Activated CD4-positive, alpha-beta T cell treated with anti-CD3 and anti-CD28 coated beads, Interleukin-2, amount 50 U/mL, for 24 hours (primary cell): ENCODE measurements at places on chromosomes 3 and 15.

GRCh38 chr3:41972802-41973201 lies 10.9 kb upstream of the ULK4 start:
- DNase-seq: no peak

- no peak for DNase-seq
Observed at GRCh38 chr3:128112357-128112968, 11.1 kb downstream of the RUVBL1 start.

GRCh38 chr3:159482241-159482993 lies 506.2 kb upstream of the IL12A start:
- DNase-seq: no peak

DNA sequence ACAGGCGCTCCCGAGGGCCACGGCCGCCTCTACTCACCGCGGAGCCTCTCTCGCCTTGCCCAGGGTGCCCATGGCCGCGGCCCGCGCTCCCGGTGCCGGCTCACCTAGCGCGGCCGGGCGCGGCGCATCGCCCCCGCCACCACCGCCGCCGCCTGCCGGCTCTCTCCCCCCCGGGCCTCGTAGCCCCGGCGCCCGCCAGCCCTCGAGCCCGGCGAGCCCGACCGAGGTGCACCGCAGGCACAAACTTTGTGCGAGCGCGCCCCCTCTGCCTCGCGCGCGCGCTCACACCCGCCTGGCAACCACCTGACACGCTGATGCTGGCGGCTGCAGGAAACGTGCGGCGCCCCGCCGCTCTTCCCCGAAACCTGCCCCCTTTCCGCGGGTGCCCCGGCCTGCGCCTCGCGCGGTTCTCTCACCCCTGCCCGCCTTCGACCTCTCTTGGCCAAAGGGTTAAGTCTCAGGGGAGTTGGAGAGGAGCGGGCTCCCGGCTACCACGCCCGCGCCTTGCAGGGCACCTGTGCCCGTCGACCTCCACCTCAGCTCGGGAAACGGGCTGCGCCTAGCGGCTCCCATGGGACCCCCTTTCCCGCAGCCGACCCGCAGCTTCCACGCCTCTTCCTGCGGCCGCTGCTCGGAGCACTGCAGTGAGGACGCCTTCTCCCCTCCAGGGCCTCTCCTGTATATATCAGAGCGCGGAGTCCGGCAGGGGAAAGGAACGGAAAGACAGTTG lies at the start of gene RASGRP1:
Gene RASGRP1 (minus strand): TSS at position 258 of the 730 bp plus-strand sequence. CDS start 186 bp downstream, at position 72.
- peak; percentile 68 for DNase-seq

DNA sequence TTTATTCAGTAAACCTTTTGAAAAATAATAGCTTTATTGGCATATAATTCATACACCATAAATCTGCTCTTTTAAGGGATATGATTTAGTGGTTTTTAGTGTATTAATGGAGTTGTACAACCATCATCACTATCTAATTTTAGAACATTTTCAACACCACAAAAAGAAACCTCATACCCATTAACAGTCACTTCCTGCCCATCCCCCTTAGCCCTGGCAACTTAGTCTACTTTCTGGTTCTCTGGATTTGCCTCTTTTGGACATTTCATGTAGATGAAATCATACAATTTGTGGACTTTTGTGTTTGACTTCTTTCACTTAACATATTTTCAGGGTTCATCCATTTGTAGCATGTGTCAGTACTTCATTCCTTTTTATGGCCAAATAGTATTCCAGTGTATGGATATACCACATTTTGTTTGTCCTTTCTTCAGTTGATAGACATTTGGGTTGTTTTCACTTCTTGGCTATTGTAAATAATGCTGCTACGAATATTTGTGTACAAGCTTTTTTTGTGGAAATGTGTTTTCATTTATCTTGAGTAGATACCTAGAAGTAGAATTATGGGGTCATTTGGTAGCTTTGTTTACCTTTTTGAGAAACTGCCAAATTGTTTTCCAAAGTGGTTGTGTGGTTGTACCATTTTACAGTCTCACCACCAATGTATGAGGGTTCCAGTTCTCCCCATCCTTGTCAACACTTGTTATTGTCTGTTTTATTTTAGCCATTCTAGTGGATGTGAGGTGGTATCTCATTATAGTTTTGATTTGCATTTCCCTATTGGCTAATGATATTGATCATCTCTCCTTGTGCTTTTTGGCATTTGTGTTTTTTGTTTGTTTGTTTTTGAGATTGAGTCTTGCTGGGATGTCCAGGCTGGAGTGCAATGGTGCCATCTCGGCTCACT lies 45.8 kb downstream of the SMAD3 start:
- no peak for DNase-seq

GRCh38 chr15:68435966-68436365 lies 4.0 kb upstream of the ITGA11 start:
- no peak for DNase-seq

- no peak for DNase-seq
Observed at GRCh38 chr3:165755571-165755970, 81.7 kb downstream of the BCHE start.

DNA sequence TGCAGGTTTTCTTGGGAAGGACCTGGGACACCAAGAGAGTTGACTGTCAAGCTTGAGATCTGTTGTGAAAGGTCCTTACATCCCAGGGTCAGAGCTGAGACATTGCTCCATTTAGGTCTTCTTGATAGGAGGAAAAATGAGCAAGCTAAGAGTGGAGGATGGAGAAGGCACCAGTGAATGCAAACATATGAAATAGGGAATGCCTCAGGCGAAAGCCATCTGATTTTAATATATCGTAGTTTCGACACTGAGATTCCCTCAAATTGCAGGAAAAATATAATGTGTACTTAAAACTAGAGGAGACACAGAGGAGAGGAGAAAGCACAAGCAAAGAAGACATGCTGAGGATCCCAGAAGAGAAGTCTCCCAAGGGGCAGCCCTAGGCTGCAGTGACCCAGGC lies 85.5 kb downstream of the TM4SF4 start:
- no peak for DNase-seq

DNA sequence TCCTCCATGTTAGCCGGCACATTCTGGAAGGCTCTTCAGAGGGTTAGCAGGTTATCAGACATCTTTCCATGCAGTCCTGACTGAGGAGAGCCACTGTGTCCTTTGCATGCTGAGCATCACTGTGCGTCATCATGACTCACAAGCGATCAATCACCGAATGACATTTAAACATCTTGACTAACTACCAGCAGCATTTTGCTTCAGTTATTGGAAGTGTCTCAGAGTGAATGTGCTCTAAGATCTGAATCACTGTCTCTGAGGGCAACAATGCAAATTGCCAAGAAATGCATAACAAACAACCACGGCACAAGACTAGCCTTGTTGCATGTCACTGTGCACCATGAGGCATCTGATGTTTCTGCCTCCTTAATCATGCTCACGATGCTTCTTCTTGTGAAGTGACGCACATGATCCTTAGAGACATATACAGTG lies 18.3 kb upstream of the ATP8B4 start:
- DNase-seq: no peak

- DNase-seq: no peak
Observed at GRCh38 chr3:195239121-195239520, 31.8 kb downstream of the XXYLT1 start.

GRCh38 chr15:67097930-67098740 lies 32.7 kb downstream of the SMAD3 start:
- no peak for DNase-seq

- DNase-seq: no peak
Observed at GRCh38 chr3:20125897-20126296, 60.1 kb downstream of the SGO1 start.

- no peak for DNase-seq
Observed at GRCh38 chr3:98829246-98829832, 66.2 kb downstream of the ST3GAL6 start.

DNA sequence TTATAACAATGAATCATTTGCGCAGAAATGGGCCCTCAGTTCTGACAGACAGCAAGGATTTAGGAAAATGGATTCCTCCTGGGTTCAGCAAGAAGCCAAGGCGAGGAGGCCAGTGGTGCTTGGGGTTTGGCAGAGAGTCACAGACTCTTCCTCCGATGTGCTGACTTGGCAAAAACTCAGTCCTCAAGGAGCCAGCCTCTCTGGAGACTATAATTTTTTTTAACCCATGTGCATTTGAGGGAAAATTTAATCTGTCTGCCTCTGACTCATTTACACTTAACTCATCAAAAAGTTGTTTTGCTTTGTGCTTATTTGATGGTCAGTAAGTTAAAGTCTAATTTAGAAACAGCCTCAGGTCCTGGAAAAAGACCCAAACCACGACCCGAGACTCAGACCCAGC lies 34.2 kb upstream of the SLC24A5 start:
- no peak for DNase-seq

GRCh38 chr15:67072442-67072841 lies 7.0 kb downstream of the SMAD3 start:
- no peak for DNase-seq

GRCh38 chr3:161072751-161073150 lies 32.4 kb downstream of the B3GALNT1 start:
- no peak for DNase-seq

DNA sequence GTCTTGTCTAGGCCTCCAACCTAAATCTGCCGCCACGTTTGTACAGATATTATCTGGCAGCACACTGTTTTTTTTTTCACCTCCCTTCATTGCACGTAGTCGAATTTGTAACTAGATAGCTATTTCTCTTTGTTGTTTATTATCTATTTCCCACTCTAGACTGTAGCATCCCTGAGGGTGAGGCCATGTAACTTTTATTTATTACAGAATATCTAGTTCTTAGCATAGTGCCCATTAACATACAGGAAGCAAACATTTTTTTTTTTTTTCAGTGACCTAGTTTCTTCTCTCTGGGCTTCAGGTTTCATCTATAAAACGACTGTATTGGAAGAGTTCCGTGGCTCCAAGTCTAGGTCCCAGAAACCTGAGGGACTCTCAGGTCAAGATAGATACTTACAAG lies 354.3 kb downstream of the FGF12 start:
- DNase-seq: no peak

DNA sequence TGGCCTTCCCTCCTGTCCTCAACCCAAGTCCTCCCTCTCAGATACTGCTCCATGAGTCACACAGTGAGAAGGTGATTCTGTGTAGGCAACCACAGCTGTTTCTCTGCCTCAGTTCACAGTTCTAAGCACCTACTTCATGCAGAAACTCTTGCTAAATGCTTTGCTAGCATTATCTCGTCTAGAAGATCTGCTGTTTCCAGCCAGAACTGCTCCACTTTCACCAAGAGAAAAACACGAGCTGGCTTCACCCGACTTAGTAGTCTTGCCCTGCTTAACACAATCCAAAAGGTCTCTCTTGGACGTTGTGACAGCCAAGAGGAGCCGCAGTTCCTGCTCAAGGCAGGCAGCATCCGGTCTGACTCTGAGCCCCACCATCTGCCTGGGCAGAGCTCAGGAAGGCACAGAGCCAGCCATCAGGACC lies 272.1 kb downstream of the UACA start:
- DNase-seq: no peak

GRCh38 chr3:5053021-5053831 lies 68.9 kb upstream of the ARL8B start:
- DNase-seq: no peak

DNA sequence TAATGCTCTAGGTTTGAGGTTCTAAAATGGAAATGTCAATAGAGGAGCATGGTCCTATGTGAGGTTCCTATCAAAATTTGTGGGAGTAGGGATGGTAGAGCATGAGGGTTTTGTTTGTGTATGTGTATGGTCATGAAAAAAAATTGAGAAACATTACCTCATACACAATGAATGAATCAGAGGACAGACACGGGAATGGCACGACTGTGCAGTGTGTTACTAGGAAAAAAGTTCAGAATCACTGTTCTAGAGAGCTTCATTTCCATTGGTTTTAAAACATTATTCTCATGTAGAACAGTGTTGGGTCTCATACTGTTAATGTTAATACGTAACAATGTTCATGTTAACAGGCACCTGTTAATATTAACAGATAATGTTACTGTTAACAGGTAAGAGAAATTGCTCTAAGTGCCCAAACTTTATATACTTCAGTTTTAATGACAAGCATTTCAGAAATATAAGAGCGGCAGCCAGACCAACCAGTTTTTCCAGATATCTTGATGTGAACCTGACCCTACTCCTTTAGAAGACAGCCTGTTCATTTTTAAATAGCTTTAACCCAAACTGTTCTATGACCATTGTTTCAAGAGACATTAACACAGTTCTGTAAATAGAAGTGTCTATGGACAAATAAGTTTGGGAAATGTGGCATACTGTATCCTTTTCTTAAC lies 48.0 kb downstream of the SLC15A2 start:
- DNase-seq: no peak

DNA sequence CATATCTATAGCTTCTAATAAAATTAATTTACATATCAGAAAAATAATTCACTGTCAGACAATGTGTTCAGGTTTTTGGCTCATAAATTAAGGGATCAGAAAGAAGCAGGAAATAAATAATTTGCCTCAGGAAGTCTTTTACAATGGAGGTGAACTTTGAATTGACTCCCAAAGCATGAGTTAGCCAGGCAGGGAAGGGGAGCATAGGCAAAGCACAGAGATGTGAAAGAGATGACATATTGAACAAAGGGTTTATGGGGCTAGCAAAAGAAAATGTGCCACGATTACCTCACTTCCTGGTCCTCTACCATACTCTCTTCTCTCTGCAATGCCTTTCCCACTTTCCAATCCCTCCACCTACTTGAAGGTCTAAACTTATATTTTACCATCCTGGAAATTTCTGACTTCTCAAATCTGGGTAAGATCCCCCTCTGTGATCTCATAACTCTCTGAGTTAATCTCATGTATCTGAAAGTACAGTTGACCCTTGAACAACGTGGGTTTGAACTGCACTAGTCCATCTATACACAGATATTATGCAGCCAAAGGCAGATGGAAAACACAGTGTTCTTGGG lies 4.1 kb upstream of the HEXA start:
- DNase-seq: no peak

DNA sequence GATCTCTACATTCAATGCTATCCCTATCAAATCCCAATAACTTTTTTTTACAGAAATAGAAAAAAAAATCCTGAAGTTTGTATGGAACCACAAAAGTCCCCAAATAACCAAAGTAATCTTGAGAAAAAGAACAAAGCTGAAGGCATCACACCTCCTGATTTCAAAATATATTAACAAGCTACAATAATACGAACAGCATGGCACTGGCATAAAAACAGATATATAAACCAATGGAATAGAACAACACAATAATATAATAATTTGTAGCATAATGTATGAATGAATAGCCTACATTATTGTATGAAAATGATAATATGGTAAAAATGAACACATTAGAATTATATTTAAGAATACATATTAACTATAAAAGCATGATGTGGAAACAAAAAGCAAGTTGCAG lies 76.7 kb upstream of the TMC3 start:
- DNase-seq: no peak

GRCh38 chr3:152779653-152780052 lies 55.3 kb upstream of the P2RY1 start:
- DNase-seq: no peak

- no peak for DNase-seq
Observed at GRCh38 chr15:100856867-100857266, 22.8 kb upstream of the ALDH1A3 start.
